Activated T-cell treated with anti-CD3 and anti-CD28 coated beads, Interleukin-2, amount 50 U/mL, for 72 hours (primary cell): ENCODE measurements at places on chromosomes 1 and 21. TPM values are rescaled to one million over a fixed set of nuclear protein-coding genes. Genes with fewer than 3 reads are reported as not detected.

The FGGY gene
- 17.9 TPM for total RNA-seq

The OR2AK2 gene
- total RNA-seq = not detected

The TOE1 gene
- total RNA-seq = 23.9 TPM

The NPPA gene
- not detected for total RNA-seq

The USH2A gene
- not detected for total RNA-seq

The LEMD1 gene
- not detected for total RNA-seq

The SNAPIN gene
- 31.8 TPM for total RNA-seq

The RNF19B gene
- total RNA-seq = 148 TPM

The WARS2 gene
- 19.4 TPM for total RNA-seq

The CRP gene
- not detected for total RNA-seq

The ATPAF1 gene
- 47.5 TPM for total RNA-seq

The FCRL2 gene
- total RNA-seq = not detected

The SH3GLB1 gene
- total RNA-seq = 77.9 TPM

The HS2ST1 gene
- total RNA-seq = 32.9 TPM

The SPRR1B gene
- not detected for total RNA-seq

The DRAXIN gene
- total RNA-seq = 0.30 TPM

The RGSL1 gene
- not detected for total RNA-seq

The GJA8 gene
- not detected for total RNA-seq

The TMEM183A gene
- total RNA-seq = 63.8 TPM

The CRYBG2 gene
- 1.6 TPM for total RNA-seq

The AJAP1 gene
- total RNA-seq = 0.46 TPM

The KRTAP12-2 gene
- total RNA-seq = not detected

The CFHR4 gene
- not detected for total RNA-seq

The RAB7B gene
- not detected for total RNA-seq

The IQCC gene
- total RNA-seq = 3.7 TPM

The OR6K3 gene
- not detected for total RNA-seq

The PRDX1 gene
- total RNA-seq = 128 TPM

The CLEC20A gene
- total RNA-seq = not detected

The CDA gene
- total RNA-seq = not detected

The LAPTM5 gene
- total RNA-seq = 281 TPM

The RPL5 gene
- total RNA-seq = 1,534 TPM

The FHAD1 gene
- total RNA-seq = not detected

The CFHR2 gene
- not detected for total RNA-seq

The GRIK1 gene
- total RNA-seq = not detected

The FCMR gene
- total RNA-seq = 50.3 TPM

The CACNA1S gene
- total RNA-seq = not detected

The IFNAR2 gene
- total RNA-seq = 30.5 TPM

The TNFRSF9 gene
- total RNA-seq = 86.2 TPM

The TMEM240 gene
- total RNA-seq = 1.3 TPM

The WNT3A gene
- total RNA-seq = not detected

The TMEM61 gene
- total RNA-seq = not detected

The UBE2U gene
- not detected for total RNA-seq

The LDLRAD1 gene
- not detected for total RNA-seq

The E2F2 gene
- total RNA-seq = 19.9 TPM

The PRRX1 gene
- total RNA-seq = not detected

The LCE6A gene
- not detected for total RNA-seq

The FALEC gene
- 0.79 TPM for total RNA-seq

The ERICH3 gene
- total RNA-seq = not detected

The IL6R gene
- total RNA-seq = 12.6 TPM

The CXADR gene
- 0.48 TPM for total RNA-seq
